Cardiac septum (tissue), 1 donor: ENCODE measurements at places on chromosomes 4 and X. TPM values are rescaled to one million over a fixed set of nuclear protein-coding genes. Genes with fewer than 3 reads are reported as not detected.

DNA sequence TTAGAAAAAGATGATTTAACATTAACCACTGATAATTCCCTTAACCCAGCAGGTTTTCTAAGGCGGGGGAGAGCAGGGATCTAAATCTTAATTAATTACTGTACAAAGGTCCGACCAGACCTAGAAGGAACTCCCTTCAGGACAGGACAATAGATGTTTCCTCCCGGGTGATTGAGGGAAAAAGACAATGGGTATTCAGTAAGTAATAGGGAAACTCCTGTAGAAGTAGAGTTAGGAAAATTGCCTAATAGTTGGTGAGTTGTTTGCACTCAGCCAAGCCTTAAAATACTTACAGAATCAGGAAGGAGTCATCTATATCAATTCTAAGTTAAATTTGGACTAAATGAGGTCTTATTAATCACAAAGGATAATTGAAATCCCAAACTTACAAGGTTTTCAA is 5.8 kb upstream of the SRD5A3 start:
- DNase-seq = no peak

UTP3 gene
- 22.8 TPM for total RNA-seq

EXOC1L gene
- not detected for total RNA-seq

C4orf50 gene
- 0.03 TPM for total RNA-seq

EFNB1 gene
- 27.9 TPM for total RNA-seq

- DNase-seq = no peak
Measured at GRCh38 chr4:110533590-110533910, 57.6 kb downstream of the ENPEP start.

CFAP299 gene
- not detected for total RNA-seq

- DNase-seq = no peak
Measured at GRCh38 chrX:150664290-150664689, 28.9 kb upstream of the MTMR1 start.

DNA sequence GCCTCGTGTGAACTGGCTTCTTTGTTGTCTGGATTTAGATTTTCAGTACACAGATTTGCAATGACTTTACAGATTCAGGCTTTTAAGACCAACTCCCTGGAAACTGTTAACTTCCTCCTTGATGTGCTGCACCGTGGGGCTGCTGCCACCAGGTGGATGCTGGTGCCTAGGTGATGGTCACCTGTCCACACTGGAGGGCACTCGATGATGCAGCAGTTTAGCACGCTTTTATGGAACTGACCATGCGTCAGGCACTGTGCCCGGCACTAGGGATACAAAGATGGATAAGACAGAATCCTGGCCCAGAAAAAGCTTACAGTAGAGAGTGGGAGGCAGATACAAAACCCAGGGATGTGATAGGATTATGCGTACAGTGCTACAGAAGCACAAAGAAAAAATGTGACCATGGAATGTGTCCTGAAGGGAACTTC is 180.7 kb downstream of the CEP135 start:
- no peak for DNase-seq

HADH gene
- 121 TPM for total RNA-seq

RBM46 gene
- total RNA-seq = 0.13 TPM

P2RY8 gene
- total RNA-seq = 1.5 TPM

GRCh38 chr4:70511365-70511764 is 7.0 kb upstream of the AMTN start:
- DNase-seq = no peak

GRCh38 chr4:37892641-37893040 is 1.8 kb downstream of the TBC1D1 start:
- no peak for DNase-seq

DNA sequence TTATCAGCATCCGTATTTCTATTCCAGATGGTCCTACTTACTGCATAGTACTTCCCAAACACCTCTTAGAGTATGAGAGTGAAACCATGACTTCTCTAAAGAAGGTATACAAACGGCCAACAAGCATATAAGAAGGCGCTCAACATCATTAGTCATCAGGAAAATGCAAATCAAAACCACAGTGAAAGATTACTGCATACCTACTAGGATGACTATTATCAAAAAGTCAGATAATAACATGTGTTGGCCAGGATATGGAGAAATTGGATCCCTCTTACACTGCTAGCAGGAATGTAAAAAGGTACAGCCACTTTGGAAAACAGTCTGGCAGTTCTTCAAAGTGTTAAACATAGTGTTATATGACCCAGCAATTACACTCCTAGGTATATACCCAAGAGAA is 215.3 kb upstream of the CXorf66 start:
- no peak for DNase-seq

DNA sequence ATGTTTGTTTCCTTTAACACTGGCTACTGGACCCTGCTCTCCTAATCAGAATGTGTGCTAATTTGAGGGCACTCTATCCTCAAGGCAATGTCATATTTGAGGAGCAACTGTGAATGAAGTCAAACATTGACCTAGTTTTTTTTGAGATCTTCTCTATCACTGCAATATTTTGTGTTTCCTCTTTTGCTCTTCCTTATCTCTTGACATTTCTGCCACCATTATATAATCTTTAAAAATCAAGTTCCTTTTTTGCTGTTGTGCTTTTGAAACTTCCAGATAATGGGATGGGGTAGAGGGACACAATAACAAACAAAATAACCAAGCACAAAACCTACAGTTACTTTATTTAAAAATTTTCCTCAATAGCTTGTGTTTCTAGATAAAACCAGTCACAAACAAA is 7.4 kb upstream of the WDFY3 start:
- no peak for DNase-seq

TEX13A gene
- total RNA-seq = not detected

UGT2B15 gene
- not detected for total RNA-seq

UCHL1 gene
- 76.8 TPM for total RNA-seq

MMRN1 gene
- 2.5 TPM for total RNA-seq
